Endothelial cell of umbilical vein (primary cell): ENCODE measurements at places on chromosomes 3 and 15.

GRCh38 chr15:75129788-75130187 is 71.9 kb upstream of the C15orf39 start:
- no peak for DNase-seq

- DNase-seq = peak; percentile 45
Observed at GRCh38 chr3:127547761-127548605, 42.5 kb downstream of the TPRA1 start.

- DNase-seq = no peak
Observed at GRCh38 chr3:157063469-157063868, 96.5 kb downstream of the CCNL1 start.

DNA sequence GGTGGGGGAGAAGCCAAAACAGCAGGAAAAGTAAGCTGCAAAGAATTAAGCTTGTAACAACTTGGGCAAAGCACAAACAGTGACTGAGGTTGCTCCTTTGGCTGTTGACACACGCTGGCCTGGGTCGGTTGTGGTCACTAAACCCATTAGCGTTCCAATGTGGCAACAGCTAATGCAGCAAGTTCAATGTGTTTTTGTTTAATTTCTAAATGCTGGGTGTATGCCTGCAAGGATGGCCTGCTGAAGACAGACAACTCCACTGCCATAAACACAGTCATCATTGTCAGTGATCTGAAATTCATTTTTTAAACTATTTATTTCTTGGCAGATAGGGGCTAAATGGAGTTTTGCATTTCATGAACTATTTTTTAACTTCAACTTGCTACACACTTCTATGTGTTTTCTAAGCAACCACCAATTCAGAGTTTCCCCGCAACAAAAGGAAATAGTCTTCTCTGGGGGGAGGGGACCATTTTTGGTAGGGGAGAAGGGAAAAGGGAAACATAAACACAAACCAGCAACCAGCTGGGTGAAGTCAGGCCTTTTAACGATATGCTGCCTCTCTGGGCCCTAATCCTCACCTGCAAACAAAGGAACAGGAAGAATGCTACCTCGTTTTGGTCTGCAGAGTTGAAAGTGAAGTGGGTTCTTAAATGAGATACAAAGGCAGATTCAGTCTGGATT is 34.8 kb upstream of the WNT5A start:
- no peak for DNase-seq

GRCh38 chr15:61743345-61743909 is 316.8 kb downstream of the VPS13C start:
- no peak for DNase-seq

GRCh38 chr15:77550301-77551251 is 82.1 kb downstream of the LINGO1 start:
- DNase-seq = no peak
